NCI-H1417 (cell line): ENCODE measurements at places on chromosomes 4 and X.

- peak; percentile 26 for DNase-seq
Observed at GRCh38 chr4:55609393-55609866, 17.4 kb upstream of the PDCL2 start.

DNA sequence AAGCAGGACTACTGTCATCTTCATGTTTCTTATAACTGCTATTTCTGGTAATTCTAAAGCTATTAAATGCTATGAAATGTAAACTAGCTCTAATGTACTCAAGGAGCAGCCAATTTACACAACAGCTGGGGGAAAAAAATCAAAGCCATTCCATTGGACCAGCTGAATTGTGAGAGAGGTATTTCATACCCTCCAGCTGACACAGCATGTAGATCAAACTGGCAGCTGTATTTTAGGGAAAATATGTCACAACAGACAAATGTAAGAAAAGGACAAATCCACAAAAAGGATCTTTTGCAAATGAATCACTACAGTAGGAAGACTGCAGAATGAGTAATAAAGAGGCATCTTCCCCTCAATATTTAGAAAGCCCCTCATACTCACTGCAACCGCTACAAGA lies 65.2 kb upstream of the FAM47B start:
- no peak for DNase-seq

GRCh38 chr4:92236877-92237276 lies 66.9 kb upstream of the GRID2 start:
- no peak for DNase-seq

DNA sequence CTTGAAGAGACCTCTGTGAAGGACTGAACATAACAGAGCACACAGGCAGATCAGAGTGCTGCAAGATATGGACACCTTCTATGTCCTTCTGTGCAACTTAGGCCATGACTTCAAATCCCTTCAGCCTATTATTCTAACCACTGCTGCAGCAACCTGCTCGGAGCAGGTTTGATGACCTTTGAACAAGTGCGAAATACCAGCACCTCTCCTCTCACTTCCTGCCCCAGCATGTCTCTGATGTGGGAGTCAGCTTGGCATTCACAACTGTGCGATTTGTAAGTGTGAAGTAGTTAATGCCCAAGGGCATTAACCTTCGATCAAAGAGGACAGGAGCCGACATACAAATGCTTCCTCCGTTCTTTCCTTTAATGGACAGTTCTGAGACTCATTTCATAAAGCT lies 1.6 kb upstream of the EXOC1 start:
- DNase-seq: no peak

- no peak for DNase-seq
Observed at GRCh38 chr4:89416960-89417359, 109.4 kb upstream of the GPRIN3 start.
